ENCODE measurements at places on chromosomes 7 and 10. TPM values are rescaled to one million over a fixed set of nuclear protein-coding genes. Genes with fewer than 3 reads are reported as not detected.
A peak's percentile ranks its signal among the peaks of the same experiment; 100 is the strongest.

The CYP26C1 gene
- total RNA-seq: 0.32 TPM

DNA sequence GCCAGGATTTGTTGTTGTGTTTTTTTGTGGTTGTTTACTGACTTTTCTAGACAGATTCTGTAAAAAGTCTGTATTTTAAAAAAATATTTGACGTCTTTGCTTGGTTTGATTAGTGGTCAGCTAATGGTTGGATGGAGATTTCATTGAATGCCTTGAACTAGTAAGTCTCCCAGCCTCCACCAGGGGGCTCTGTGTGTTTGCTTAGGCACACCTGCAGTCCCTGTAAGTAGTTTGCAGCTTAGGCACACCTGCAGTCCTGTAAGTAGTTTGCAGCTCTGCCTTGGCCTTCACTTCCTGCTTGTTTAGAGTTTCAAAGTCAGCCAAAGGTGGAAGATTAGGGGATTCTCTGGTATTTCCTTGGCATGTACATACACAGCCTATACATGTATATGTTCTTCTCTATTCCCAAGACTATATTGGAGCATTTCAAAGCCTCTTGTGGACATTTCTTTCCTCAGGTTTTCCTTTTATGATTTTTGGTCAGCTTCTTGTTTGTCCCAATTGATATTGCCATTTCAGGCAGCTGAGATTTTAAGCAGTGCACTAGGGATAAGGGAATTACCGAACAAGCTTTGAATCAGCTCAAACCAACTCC lies 101.6 kb downstream of the CCSER2 start:
- H3K27ac ChIP-seq: no peak overlapping the region
- no peak overlapping the region for H3K4me3 ChIP-seq
- H3K4me1 ChIP-seq: peaks cover 9% of the 10 kb centered on the region
- no peaks in the 10 kb centered on the region for H3K27me3 ChIP-seq
- DNase-seq: peak; percentile 41

The ENTPD7 gene
- total RNA-seq: 3.2 TPM

The GPR146 gene
- 10.1 TPM for total RNA-seq

The TMEM60 gene
- total RNA-seq: 3.7 TPM

DNA sequence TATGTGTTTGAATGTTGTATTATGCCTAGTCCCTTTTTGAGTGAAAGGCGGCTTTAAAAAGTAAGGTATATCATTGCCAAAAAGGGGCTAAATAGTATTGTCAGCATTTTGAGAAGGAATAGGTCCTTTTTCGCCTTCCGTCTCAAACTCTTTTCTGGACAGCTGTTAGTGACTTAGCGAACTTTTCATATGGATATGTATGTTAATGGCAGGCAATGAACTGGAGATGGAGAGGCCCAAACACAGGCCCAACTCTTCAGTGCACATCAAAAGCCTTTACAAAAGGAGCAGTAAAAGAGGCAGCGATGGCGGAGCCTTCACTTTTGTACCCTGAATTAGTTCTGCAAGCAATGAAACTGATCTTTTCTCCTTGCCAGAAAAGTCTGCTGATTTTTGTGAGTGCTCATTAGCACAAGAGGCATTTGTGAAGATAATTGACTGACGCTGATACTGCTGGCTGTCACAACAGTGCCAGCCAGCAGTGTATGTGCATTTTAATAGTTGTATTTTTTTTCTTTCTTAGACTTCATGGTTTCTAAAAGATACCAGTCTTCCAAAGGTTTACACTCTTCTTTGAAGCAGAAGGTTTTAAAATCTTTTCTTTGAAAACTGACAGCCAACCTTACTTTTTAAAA lies 243.7 kb upstream of the SP8 start:
- no peak for DNase-seq
- no peaks in the 10 kb centered on the region for H3K36me3 ChIP-seq
- no peaks in the 10 kb centered on the region for H3K27me3 ChIP-seq
- no peak overlapping the region for H3K27ac ChIP-seq

Data from naive thymus-derived CD4-positive, alpha-beta T cell (primary cell).